ENCODE measurements at places on chromosomes 4 and X. TPM values are rescaled to one million over a fixed set of nuclear protein-coding genes. Genes with fewer than 3 reads are reported as not detected.

GRCh38 chr4:105106426-105106825, 40.2 kb upstream of the TET2 start:
- DNase-seq: no peak

GRCh38 chr4:14834382-14834781, 167.9 kb upstream of the CPEB2 start:
- DNase-seq: no peak

GRCh38 chrX:4994855-4995254, 1233.8 kb downstream of the NLGN4X start:
- no peak for DNase-seq

DNA sequence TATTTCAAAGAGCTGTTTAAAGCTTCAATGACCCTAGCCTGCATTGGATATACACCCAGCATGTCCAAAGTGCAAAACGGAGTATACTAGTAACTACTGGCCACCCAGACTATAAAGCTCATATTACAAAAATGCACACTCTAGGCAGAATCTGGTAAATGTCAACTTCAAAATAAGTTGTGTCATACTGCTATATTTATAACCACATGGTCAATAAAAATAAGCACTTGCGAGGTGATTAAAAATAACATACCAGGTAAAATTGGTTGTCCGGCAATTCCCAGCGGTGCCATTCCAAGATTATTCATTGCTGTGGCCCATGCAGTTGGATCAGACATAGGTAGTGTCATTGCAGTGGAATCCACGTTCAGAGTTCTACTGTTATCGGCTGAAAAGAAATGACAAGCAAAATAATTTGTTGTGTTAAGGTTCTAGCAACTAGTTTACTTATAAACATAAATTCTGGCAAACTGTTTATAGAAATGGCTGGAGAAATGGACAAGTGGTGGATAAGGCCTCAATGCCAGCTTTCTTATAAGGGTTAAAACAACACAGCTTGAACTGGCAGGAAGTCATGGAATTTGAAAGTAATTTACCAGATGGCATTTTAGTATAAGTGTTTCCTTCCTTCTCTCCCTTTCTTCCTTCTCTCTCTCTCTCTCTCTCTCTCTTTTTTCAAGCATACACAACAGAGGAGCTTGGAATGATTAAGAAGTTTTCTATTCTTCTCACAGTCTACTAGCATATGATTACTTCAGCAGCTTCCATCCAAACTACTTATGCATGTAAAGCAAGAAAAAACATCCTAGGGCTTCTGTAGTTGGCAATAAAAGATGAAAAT, 199.9 kb downstream of the ENOX2 start:
- peak; percentile 25 for DNase-seq

THOC2 gene
- 50.7 TPM for total RNA-seq

TET2 gene
- total RNA-seq: 8.8 TPM

BST1 gene
- total RNA-seq: 3.2 TPM

ETDA gene
- not detected for total RNA-seq

DNA sequence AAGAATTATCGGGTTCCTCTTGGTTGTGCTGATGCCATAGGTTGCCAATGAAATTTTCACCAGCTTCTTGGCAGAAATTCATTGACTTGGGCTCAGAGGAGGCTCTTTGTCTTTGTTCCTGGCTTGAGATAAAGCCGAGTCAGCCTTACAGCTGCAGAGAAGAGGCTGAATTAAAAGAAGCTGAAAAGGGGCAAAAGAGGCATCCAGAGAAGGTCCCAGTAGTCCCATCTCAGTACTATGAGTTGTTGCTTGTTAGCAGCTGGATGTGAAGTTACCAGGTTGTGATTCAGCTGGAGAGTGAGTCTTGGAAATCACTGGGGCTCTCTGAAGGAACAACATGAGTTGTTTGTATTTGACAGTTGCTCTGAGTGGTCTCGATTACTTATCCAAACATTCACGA, 59.7 kb downstream of the SMAD1 start:
- DNase-seq: no peak

GRCh38 chr4:72666910-72667309, 97.9 kb upstream of the ADAMTS3 start:
- no peak for DNase-seq

GRCh38 chr4:119667802-119668201, 39.2 kb upstream of the PDE5A start:
- no peak for DNase-seq

DNA sequence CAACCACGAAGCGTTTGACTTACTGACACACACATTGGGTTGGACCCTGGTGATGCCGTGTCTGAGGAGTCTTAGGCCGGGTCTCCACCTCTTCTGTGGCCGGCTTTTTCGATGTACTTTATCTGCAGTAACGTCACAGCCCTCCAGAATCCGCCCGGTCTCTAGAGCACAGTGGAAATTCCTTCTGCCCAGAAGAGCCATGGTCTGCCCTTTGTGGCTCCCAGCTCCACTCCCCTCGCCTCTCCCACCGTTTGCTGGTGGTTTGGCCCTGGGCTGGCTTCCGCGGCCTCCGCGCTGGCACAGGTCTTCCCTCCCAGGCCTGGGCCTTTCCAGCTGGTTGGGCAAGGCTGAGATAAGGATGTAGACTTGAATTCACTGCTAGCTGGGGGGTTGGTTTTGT, 4.3 kb downstream of the MAEA start:
- DNase-seq: no peak

- peak; percentile 1 for DNase-seq
These were observed 226.7 kb upstream of the PRKX start for GRCh38 chrX:3940000-3940610.

MAGEA9B gene
- not detected for total RNA-seq

L1CAM gene
- 62.9 TPM for total RNA-seq

DNA sequence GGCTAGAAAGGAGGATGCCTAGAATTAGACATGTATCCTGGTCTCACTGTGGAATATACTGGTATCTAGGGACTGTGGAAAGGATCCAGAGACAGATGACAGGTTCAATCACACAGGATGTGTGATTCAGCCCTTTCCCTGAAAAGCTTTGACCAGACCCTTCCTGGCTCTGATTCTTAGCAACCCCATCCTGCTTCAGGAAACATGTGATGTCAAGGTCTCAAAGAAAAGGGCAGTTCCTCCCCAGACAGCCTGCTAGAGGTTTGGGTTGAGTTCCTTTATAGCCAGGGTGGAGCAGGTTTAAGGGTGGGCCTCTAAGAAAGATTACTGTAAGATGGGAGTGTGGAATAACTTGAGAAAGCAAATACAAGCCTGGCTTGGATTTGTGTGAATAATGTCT, 3.0 kb downstream of the BMP15 start:
- no peak for DNase-seq

NFKB1 gene
- total RNA-seq: 29.2 TPM

DNA sequence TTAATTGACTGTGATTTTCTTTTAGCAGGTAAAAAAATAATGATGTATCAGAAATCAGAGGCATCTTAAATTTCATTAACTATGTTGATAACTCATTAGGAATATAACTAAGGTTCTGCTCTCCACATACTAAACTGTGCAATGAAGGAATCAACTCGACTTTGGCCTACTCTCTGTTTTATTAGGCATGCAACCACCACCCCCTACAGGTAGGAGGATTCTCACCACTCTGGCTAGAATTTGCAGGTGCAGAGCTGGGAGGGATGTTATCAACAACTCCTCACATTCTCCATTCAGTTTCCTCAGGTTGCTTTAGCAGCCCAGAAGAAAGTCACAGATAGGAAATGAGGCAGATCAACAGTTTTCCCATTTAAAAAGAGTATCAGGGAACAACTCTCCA, 160.1 kb downstream of the COX18 start:
- no peak for DNase-seq

GRCh38 chr4:28004520-28004919, 1143.9 kb downstream of the STIM2 start:
- no peak for DNase-seq

- DNase-seq: no peak
These were observed 3.0 kb upstream of the NXT2 start for GRCh38 chrX:109533631-109534030.

DNA sequence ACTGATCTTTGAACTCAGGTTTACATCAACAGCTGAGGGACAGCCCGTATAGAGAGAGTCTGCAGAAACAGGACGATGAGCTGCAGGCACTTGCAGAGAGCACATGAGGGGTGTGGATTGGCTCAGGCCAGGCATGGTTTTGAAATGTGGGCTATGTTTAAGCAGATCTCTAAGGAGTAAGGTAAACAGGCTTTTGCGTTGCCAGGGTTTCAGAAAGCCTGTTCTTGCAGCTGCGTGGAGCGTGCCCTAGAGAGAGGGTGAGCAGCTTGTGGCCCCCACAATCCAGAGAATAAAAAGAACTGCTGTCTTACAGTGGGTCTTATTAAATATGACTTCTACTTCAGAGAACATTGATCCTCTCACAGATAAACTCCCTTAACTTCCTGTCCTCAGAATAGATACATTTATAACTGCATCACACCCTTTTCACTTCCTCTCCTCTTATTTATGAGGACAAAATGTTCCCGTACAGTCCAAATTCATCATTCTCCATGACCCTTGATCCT, 64.1 kb downstream of the TMA16 start:
- DNase-seq: no peak

NSG1 gene
- total RNA-seq: not detected
